ENCODE measurements at places on chromosomes 16 and 17. TPM values are rescaled to one million over a fixed set of nuclear protein-coding genes. Genes with fewer than 3 reads are reported as not detected.

PITPNM3 gene
- 17.3 TPM for total RNA-seq

UMOD gene
- not detected for total RNA-seq

IGSF6 gene
- total RNA-seq: not detected

CDRT4 gene
- total RNA-seq: 11.0 TPM

SLC12A4 gene
- total RNA-seq: 24.2 TPM

TBC1D3C gene
- total RNA-seq: 0.31 TPM

MC1R gene
- 34.3 TPM for total RNA-seq

RNF43 gene
- total RNA-seq: 0.33 TPM

- DNase-seq: no peak
- H3K4me3 ChIP-seq: no peak overlapping the region
- H3K27me3 ChIP-seq: no peaks in the 10 kb centered on the region
- H3K27ac ChIP-seq: no peak overlapping the region
Measured at GRCh38 chr17:859061-859823, 77.1 kb downstream of the MRM3 start.

DNA sequence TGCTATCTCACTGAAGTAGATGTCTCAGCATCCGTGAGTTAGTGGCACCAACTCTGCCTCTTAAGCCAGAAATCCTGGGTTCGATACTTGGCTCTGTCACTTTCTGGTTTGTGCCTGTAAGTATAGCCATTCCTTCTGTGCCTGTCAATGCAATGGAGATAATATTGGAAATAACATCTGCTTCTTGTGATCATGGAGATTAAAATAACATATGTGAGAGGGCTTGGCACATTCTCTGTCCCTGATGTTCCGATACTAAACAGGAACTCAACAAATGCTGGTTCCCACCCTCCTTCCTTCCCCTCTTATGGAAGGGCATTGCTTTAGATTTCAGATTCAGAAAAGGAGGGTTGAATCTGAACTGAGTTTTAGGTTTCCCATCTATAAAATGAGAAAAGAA, 39.8 kb downstream of the TBX4 start:
- peaks cover 17% of the 10 kb centered on the region for H3K4me1 ChIP-seq
- DNase-seq: no peak
- H3K4me3 ChIP-seq: no peak overlapping the region
- no peaks in the 10 kb centered on the region for H3K36me3 ChIP-seq
- no peak overlapping the region for H3K27ac ChIP-seq
- no peaks in the 10 kb centered on the region for H3K27me3 ChIP-seq

DNA sequence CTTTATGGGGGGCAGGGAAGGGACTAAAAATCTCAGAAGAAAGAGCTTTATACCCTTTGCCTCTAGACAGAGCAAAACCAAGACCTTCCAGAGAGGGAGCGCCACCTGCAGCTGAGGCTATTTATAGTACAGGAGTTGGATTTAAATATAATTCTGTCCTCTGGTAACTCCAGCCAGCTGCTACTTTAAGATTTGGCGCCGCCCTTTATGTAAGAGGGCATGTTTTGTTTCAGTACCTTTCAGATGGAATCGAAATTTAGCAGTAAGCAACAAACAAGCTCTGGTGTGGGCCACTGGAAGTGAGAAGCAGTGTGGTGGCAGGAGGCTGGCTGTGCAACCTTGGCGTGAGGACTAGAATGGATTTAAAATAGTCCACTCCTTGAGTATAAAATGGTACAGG, 5.2 kb upstream of the GUCY2D start:
- no peak overlapping the region for H3K27ac ChIP-seq
- H3K4me1 ChIP-seq: peaks cover 8% of the 10 kb centered on the region
- peak; percentile 65 for DNase-seq

DNA sequence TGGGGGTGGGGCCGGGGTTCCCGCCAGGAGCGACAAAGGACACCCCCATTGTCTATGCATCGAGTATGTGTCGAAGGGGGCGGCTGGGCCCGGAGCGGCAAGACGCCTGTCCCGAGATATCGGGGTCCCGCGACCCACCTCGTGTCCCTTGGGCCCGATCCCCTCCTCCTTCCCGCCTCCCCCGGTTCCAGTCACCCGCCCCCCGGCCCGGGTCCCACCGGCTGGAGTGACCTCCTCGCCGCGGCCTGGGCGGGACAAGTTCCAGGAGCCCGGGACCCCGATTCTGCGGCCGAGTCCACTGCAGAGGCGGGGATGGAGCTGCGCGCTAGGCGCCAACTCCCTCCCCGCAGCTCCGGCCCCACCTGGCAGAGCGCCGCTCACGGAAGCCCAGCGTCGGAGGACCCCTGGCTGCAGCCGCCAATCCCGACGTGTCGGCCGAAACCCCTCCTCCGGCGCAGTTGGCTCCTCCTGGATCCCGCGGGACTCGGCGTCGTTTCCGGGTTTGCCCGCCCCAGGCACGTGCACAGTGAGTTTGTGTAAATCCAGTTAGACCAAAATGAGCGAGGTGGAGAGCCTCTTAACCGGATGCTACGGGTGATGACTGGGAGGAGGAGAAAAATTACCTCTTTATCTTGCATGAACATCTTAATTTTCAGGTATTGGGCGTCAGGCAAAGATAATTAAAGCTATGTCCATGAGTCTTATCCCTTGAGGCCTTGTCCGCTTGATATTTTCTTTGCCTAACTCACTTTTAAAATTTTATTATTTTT, at the start of gene NMRAL1:
TSS of gene NMRAL1 (minus strand) at position 434 of the 770 bp plus-strand sequence. CDS start 493 bp downstream, outside the sequence.
- peak within 1 kb of the TSS; percentile 96 for H3K4me3 ChIP-seq
- H3K27me3 ChIP-seq: no peaks in the 10 kb centered on the region

DNA sequence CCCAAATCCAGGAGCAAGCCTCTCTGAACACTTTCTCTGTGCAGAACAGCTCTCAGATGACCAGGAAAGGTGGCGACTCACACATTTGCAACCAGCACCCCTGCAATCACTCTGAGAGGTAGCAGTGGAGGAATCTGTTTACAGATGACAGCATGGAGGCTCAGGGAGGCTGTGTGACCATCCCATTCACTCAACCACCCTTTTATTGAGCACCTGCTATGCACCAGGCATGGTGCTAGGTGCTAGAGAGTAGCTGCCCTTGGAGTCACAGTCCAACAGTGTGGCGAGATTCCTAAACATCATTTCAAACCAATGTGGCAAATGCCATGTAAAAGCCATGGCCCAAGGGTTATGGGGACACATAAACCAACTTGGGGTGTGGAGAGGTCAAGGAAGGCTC, 1.5 kb upstream of the ITGB4 start:
- H3K27me3 ChIP-seq: no peaks in the 10 kb centered on the region
- H3K36me3 ChIP-seq: peaks cover 1% of the 10 kb centered on the region
- no peak overlapping the region for H3K4me3 ChIP-seq
- peaks cover 28% of the 10 kb centered on the region for H3K4me1 ChIP-seq
- H3K27ac ChIP-seq: no peak overlapping the region
- DNase-seq: no peak

- H3K27me3 ChIP-seq: no peaks in the 10 kb centered on the region
- H3K27ac ChIP-seq: no peak overlapping the region
- H3K4me3 ChIP-seq: no peak overlapping the region
- H3K4me1 ChIP-seq: no peaks in the 10 kb centered on the region
- no peaks in the 10 kb centered on the region for H3K36me3 ChIP-seq
Measured at GRCh38 chr17:43611230-43611969, 50.3 kb downstream of the MEOX1 start.

GRCh38 chr17:42655528-42655927, 3.6 kb upstream of the TUBG2 start:
- H3K36me3 ChIP-seq: no peaks in the 10 kb centered on the region
- H3K27ac ChIP-seq: peak overlapping the region; percentile 77
- no peak for DNase-seq
- peaks cover 27% of the 10 kb centered on the region for H3K4me1 ChIP-seq
- no peaks in the 10 kb centered on the region for H3K27me3 ChIP-seq
- no peak overlapping the region for H3K4me3 ChIP-seq

DNA sequence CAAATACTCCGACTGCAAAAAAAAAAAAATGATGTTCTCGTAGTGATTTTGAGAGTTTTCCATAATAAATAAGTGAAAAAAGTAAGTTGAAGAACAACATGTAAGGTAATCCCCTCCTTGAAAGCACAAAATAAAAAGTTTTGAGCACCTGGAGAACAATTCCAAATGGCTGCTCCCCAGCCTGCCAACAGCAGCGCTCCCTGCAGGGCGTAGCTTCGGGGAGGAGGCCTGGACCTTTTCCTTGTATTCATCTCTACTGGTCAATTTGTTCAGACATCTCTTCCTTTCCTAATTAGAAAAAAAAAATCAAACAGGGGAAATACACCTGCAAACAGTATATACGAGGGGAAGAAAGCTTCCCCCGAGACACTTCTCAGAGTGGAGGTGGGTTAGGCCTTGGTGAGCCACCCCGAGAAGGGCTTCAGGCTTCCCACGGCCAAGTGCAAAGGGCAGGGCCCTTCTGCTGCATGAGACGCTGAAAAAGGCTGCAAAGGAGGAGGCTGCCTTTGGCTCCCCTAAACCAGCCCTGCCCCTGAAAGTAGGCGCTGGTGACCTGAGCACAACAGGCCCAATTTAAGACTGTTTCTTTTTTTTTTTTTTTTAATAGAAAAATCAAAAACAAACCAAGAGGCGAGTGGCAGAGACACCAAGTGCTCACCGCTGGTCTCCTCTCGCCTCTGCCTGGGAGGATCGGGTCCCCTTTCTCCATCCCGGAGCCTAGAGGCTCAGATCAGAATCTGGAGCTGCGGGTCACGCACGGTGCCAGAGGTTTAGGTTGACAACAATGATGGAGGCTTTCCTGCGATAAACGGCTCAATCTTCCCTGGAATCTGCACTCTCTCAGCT, 193.1 kb upstream of the FOXF1 start:
- no peaks in the 10 kb centered on the region for H3K36me3 ChIP-seq
- no peak overlapping the region for H3K27ac ChIP-seq
- DNase-seq: no peak
- H3K4me3 ChIP-seq: no peak overlapping the region
- H3K4me1 ChIP-seq: no peaks in the 10 kb centered on the region

- no peak overlapping the region for H3K27ac ChIP-seq
- no peak overlapping the region for H3K4me3 ChIP-seq
- H3K27me3 ChIP-seq: peaks cover 86% of the 10 kb centered on the region
Measured at GRCh38 chr17:48726114-48726915, 2.2 kb downstream of the HOXB13 start.

GRCh38 chr16:83937922-83938885, 14.8 kb upstream of the OSGIN1 start:
- H3K27ac ChIP-seq: no peak overlapping the region
- no peaks in the 10 kb centered on the region for H3K27me3 ChIP-seq
- H3K4me1 ChIP-seq: no peaks in the 10 kb centered on the region
- DNase-seq: no peak

GRCh38 chr16:1771864-1772361, 570 bp upstream of the NME3 start:
- DNase-seq: peak; percentile 32
- H3K4me1 ChIP-seq: peaks cover 19% of the 10 kb centered on the region
- H3K36me3 ChIP-seq: 0 out of 2 replicates have a peak, but pooled peaks cover 5% of the 10 kb centered on the region
- peak overlapping the region; percentile 77 for H3K27ac ChIP-seq
- H3K4me3 ChIP-seq: peak overlapping the region; percentile 77

- H3K36me3 ChIP-seq: peaks cover 36% of the 10 kb centered on the region
- H3K4me1 ChIP-seq: no peaks in the 10 kb centered on the region
- H3K27me3 ChIP-seq: no peaks in the 10 kb centered on the region
- no peak overlapping the region for H3K4me3 ChIP-seq
- DNase-seq: no peak
Measured at GRCh38 chr16:4831616-4832015, 15.5 kb downstream of the GLYR1 start.

All from PC-9 (cell line).